ENCODE measurements at places on chromosomes 4 and X.

DNA sequence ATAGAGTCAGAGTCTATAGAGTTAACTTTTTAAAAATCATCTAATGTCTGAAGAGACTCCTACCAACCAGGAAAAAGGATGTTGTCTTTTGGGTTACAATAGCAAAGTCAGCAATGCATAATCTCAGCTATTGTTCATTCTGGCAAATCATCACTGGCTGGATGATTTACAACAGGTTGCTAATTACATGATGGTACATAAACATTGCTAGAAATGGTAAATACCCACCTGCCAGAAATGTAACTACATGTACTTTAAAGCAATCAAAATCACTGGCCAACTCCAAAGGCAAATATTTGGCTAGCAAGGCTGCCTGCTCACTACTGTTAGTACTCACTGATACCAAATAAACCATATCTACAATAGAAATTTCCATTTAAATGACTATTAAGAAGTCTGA is 91.1 kb downstream of the PPP3CA start:
- no peak for DNase-seq

DNA sequence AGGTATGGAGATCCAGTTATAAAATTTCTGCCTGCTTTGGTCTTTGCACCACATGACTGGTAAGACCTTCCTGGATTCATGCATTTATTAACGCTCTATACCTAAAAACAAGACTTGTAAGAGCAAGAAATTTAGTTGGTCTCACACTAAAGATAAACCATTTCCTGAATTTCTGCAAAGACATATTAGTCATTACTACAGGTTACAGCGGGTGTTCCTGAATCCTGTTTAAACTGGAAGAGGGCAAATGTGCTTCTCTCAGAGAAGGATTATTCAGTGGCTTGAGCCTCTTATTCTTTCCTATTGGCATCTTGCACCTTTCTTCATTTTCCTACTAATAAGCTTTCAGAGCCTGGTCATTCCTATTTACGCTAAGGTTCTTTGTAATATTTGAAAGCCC is 397.6 kb upstream of the TENM3 start:
- no peak for DNase-seq

GRCh38 chrX:129585691-129586090 is 45.6 kb downstream of the OCRL start:
- no peak for DNase-seq

DNA sequence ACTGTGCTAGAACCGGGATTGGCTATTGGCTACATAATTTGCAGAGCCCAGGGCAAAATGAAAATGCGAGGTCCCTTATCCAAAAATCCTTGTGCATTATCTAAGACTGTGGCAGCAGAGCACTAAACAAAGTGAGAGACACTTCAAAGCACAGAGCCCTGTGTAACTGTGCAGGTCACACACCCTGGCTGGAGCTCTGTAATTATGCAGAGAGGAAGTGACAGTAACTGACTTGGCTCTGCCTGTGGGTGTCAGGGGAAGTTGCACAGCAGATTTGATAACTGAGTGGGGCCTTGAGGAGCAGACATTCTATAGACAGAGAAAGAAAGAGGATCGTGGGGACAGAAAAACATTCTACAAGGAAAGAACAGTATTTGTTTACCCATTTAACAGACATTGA is 173.5 kb upstream of the FMR1 start:
- no peak for DNase-seq

DNA sequence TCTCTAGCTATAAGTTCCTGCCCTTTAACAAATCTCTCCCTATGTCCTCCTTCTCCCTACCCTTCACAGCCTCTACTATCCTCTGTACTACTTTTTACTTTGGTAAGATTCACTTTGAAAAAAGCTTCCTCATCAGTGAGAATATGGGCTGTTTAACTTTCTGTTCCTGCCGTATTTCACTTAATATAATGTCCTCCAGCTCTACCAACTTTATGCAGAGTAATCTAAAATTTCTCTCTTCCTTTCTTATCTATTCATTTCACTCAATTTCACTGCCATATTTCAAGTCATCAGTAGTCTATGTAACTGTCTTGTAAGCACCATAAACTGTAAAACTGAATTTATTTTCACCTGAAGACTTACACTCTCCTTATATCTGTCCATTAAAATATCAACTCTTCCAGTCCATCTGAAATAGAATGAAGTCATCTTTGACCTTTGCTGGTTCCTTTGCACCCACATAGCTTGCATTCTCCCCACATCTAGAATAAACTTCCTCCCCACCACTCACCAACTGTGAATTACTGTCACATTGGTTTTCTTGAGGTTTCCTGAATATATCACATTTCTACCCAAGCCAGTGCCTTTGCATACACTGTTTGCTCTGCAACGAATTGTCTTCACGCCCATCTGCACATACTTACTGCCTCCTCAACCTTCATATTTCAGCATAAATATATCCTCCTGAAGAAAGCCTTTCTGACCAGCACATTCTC is 54.6 kb downstream of the ARAP2 start:
- no peak for DNase-seq

DNA sequence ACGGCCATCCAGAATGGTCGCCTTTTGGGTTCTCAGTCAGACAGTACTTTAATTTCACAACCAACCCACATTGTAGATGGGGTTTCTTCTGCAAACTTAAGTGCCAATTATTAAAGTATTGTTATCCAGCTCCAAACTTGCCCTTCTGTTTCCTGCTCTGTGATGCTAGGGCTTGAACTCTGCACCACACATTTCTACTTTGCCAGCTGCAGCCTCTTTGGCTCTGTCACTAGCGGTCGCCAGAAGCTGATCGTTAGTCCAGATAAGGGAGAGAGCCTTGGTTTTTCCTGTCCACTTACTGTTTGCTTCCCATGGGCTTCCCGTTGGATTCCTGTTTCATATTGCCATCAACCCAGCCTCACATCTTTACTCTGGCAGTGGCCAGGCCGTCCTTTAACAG is 196.6 kb downstream of the ASB9 start:
- no peak for DNase-seq

GRCh38 chr4:99645638-99646037 is 12.0 kb downstream of the C4orf54 start:
- DNase-seq, result no peak

DNA sequence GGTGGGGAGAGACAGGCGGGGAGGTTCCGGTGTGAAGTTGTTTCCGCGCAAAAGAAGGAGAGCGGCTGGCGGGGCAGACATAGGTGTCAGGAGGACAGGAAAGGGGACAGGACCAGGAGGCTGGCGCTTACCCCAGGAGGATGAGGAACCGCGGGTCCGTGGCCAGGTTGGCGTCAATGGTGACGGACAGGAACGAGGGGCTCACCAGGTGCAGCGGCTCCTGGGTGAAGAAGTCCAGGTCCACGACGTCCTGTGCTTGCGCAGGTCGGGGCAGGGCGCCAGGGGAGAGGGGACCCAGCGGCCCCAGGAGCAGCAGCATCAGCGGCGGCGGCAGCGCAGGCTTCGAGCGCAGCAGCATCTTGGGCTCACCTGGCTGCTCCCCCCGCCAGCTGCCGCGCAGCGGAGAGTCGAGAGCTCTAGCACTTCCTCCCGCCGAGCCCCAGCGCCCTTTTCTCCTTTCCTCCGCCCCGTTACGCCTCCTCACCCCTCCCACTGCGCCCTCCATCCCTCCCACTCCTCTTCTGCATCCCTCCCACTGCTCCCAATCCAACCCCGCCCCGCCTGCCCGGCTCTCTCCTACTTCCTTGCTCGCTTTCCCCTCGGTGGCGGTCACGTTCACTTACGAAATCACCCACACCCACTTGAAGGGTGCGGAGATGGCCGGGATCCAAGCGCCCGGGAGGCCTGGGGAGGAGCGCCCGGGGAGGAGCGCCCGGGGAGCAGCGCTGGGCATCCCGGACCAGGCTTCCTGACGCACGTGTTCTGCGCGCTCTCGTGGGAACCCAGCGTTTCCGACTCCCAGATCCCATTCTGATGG is at the start of gene HPSE:
TSS of gene HPSE (minus strand) at position 424 of the 817 bp plus-strand sequence. CDS start at position 358, 66 bp downstream.
- DNase-seq, result peak; percentile 41

DNA sequence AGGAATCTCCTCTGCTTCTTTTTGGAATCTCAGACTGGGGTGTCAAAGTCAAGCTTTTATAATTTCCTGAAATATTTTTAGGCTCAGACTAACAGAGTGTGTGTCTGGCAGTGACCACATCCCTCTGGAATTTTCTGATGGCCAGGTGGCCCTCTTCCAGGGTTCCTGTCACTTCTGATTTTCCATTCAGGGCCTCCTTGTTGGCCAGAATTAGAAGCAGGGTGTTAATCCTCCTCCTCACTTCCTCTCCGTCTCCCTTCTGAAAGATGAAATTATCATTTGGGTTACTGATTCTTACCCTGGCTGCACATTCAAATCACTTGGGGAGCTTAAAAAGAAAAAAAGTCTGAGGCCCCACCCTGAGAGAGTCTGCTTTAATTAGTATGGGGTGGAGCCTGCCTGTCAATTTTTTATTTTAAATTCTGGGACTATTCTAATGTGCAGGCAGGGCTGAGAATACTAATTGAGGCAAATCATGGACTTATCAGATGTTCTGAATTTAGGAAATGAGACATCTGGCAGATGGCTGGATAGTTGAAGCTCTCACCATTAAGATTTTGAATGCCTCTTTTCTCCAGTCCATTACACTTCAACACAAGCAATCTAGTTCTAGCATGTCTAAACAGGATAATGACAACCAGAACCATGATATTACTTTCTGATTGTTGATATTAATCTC is 43.2 kb downstream of the HAND2 start:
- no peak for DNase-seq

DNA sequence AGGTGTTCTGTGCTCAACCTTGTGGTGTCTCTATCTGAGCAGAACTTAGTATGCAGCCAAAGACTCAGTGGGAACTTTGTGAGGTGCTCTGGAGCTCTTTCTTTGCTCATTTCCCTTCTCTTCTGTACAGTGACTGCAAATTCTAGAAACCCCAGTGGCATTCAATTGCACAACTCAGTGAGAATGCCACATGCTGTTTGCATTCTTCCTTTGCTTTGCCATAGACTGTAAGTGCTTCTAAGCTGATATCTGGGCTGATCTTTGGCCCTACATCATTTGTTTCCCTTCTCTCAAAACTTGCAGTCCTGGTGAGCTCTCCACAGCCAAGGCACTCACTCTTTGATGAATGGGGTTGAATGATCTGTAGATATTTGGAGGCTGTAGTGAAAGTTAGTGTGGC is 7.0 kb downstream of the PNMA3 start:
- DNase-seq, result no peak

GRCh38 chr4:104465201-104465600 is 29.5 kb downstream of the CXXC4 start:
- DNase-seq, result no peak

GRCh38 chrX:39476604-39477021 is 621.1 kb downstream of the BCOR start:
- DNase-seq, result no peak

DNA sequence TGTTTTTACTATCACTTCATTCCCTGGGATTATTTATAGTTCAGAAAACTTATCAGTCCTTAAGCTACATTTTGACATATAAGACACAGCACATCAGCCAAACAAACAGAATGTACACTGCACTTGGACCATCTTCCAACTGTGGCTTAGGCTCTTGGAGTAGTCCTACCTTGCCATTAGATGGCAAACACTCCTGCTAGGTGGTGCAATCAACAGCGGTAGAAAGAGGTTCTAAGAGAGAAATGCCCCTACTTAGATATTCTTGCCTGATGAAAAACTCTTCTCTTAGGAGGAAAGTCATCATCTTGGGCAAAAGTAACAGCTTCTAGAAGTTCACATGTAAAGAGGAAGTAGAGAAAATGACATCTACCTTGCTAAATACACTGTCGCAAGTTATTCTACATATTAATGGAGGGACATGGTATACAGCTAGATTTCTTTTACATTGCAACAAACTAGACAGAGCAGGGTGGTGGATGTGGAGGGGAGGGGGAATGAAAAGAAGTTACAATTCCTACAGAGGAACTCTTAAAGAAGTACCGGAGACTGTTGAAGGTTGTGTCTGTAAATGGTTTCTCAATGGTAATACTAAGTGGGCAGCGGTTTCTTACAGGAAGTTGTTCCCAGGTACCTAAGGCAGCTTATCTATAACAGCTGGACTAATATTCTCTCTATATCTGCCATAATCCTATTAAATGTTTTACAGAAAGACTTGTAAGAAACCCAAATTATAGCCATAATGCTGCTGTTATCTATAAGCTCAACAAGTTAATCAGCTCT is 8.1 kb upstream of the STPG2 start:
- no peak for DNase-seq

- no peak for DNase-seq
Observed at GRCh38 chr4:15438939-15439524, 11.2 kb downstream of the C1QTNF7 start.

GRCh38 chr4:150006197-150006596 is 72.0 kb upstream of the DCLK2 start:
- no peak for DNase-seq

GRCh38 chrX:26651755-26652154 is 435.8 kb downstream of the MAGEB5 start:
- no peak for DNase-seq

DNA sequence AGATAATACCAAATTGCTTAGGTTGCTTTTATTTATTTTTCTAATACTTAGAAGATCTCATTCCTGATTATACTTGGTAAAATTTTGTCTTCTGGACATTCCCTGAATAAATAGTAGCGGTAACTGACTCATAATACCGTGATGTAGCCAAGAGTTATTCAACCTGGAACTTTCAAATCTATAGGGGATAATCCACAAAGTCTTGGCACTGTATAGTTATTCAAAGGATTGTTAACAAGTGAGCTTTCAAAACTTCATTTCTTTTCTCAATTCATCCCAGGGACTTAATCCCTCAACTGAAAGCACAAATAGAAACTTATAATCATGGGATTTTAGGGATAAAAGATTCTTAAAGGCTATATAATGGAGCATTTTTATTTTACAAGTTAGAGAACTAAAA is 1383.3 kb downstream of the FAM133A start:
- no peak for DNase-seq

DNA sequence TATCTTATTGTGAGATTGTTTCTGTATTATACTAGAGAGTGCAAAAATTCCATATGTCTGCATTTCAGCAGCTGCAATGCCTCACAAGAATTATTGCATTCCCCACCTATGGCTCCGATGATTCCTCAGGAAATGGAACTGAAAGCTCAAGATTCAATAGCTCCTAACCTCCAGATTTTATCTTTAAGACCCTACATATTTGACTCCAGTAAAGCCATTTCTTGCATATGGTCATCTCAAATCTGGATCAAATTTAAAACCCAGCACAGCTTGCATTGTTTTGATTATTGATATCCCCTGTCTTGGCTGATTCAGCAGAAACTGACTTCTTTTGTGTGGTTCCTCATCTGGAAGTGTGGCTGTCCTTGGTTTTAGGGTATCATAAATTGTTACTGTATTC is 142.6 kb downstream of the CORIN start:
- DNase-seq, result no peak

Data from stimulated activated CD8-positive, alpha-beta memory T cell treated with anti-CD3 and anti-CD28 coated beads, Interleukin-7, amount 100 ng/mL, for 1 hour (primary cell).